H9 (cell line): ENCODE measurements at places on chromosomes 1 and 21. TPM values are rescaled to one million over a fixed set of nuclear protein-coding genes. Genes with fewer than 3 reads are reported as not detected.
A peak's percentile ranks its signal among the peaks of the same experiment; 100 is the strongest.

TNFSF4 gene
- 0.28 and 0.29 TPM in 2 replicates for total RNA-seq

CENPL gene
- total RNA-seq = 14.4 and 16.9 TPM in 2 replicates

DNA sequence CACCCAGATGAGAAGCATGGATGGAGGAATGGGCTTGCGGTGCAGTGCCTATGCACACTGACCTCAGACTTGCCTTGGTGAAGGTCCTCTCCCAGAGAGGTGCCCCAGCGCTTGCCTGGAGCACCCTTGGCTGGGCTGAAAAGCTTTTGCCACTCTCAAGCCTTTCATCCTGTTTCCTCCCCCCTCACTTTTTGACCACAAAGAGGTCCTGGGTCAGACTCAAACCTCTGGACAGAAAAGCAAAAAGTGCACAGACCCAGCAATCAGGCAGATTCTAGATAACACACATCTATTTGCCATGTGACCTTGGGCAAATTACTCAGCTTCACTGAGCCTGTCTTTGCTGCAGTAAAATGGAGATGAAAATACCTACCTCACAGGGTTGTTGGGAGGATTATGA lies 7.3 kb downstream of the TMEM35B start:
- peaks cover 4% of the 10 kb centered on the region; the same call in 1 of the 2 replicates for H3K4me1 ChIP-seq
- no peak for DNase-seq
- no peaks in the 10 kb centered on the region for H3K27me3 ChIP-seq
- no peak overlapping the region for H3K4me3 ChIP-seq

IL19 gene
- not detected in 2 replicates for total RNA-seq

DNA sequence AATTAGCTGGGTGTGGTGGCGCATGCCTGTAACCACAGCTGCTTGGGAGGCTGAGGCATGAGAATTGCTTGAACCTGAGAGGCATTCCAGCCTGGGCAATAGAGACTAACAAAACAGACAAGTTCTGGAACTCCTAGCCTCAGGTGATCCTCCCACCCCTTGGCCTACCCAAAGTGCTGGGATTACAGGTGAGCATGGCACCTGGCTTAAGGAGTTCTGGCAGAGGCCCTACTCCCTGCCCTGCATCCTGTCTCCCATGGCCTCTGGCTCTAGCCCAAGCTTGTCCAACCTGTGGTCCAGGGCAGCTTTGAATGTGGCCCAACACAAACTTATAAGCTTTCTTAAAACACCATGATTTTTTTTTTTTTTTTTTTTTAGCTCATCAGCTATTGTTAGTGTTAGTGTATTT lies 20.4 kb downstream of the TOMM20 start:
- H3K36me3 ChIP-seq = peaks cover 43% of the 10 kb centered on the region
- H3K4me3 ChIP-seq = no peak overlapping the region
- H3K27ac ChIP-seq = no peak overlapping the region

DNA sequence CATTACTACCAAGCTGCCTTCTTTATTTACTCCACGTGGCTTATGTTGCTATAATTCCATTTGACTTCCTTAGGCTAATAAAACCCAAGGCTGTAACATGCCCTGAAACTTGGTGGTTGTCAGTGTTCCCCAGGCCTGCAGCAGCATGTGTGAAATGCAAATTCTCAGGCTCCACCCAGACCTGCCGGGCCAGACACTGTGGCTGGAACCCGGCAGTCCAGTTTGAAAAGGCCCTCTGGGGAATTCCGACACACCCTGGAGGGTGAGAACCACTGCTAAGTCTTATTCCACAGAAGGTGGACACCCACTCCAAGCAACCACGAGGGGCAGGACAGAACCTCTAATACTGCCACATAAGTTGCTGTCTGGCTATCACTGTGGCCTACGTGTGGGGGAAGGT lies 41.4 kb downstream of the URB1 start:
- H3K4me1 ChIP-seq = no peaks in the 10 kb centered on the region
- H3K27ac ChIP-seq = no peak overlapping the region
- DNase-seq = peak; percentile 6
- H3K36me3 ChIP-seq = peaks cover 95% of the 10 kb centered on the region
- no peak overlapping the region for H3K4me3 ChIP-seq

DNA sequence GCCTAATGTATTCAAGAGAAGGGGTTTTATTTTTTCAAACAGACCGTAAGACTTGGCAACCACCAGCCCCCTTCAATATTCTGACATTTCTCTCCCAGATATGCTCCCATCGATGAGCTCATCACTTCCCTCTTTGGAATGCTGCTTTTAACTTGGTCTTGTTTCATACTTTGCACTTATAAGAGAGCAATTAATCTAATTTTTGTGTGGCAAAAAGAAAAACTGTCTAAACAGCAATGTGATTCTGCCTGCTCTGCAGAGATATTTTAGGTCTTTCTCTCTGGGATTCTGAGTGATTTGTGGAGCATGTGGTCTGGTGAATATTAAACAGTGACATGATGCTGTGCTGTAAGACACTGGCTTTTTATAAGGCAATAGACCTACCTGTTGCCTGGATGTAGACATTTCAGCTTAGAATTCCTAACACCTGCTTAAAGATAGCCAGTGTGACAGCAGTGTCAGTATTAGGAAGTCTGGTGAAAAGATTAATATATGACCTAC lies 284.8 kb downstream of the BACH1 start:
- H3K27me3 ChIP-seq = no peaks in the 10 kb centered on the region
- no peak overlapping the region for H3K4me3 ChIP-seq
- H3K27ac ChIP-seq = no peak overlapping the region
- no peaks in the 10 kb centered on the region; the same call in 2 of the 3 replicates for H3K36me3 ChIP-seq
- H3K4me1 ChIP-seq = no peaks in the 10 kb centered on the region

- H3K4me3 ChIP-seq = no peak overlapping the region
- no peaks in the 10 kb centered on the region; the same call in 2 of the 3 replicates for H3K36me3 ChIP-seq
- H3K27me3 ChIP-seq = peaks cover 53% of the 10 kb centered on the region
Observed at GRCh38 chr1:90831910-90832309, 114.8 kb upstream of the BARHL2 start.

DENND2C gene
- total RNA-seq = 3.4 and 3.6 TPM in 2 replicates

DNA sequence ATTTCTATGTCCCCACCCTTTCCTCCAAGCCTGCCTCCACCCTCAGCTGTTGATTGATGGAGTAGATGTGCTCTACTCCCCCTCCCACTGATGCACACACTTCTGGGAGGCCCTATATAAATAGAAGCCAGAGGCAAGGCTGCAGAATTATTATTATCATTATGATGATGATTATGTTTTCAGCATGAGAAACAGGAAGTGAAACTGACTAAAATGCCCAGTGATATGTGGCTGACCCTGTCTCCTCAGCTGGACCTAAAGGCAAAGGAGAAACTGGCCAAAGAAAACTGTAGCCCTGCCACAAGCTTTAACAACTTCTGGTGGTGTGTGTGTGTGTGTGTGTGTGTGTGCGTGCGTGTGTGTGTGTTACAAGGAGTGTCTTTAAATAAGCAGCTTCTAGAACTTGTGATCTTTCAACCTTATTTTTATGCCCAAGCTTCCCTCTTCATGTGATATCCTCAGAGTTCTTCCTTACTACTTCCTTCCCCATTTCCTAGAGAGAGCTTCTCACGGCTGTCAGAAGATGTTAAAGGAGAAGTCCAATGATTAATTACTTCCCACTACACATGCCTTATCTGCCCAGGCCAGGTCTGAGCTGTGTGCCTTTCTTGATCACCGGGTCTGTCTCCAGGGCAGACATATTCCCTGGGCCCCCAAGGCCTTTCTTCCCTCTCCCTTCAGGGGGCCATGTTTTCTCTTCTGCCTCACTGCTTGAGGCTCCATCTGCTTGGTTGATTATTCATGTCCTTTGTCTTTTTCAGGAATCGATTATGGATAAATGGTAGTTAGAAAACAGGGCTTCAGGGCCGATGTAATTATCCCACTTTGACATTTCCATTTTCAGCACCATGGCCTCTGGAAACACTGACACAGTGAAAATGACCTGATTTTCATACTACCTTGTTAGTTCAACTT lies 11.6 kb upstream of the MAPKAPK2 start:
- H3K4me1 ChIP-seq = peaks cover 6% of the 10 kb centered on the region; the same call in 1 of the 2 replicates
- no peak overlapping the region for H3K4me3 ChIP-seq
- no peak overlapping the region for H3K27ac ChIP-seq
- no peak for DNase-seq
- no peaks in the 10 kb centered on the region for H3K36me3 ChIP-seq
- H3K27me3 ChIP-seq = no peaks in the 10 kb centered on the region

DNA sequence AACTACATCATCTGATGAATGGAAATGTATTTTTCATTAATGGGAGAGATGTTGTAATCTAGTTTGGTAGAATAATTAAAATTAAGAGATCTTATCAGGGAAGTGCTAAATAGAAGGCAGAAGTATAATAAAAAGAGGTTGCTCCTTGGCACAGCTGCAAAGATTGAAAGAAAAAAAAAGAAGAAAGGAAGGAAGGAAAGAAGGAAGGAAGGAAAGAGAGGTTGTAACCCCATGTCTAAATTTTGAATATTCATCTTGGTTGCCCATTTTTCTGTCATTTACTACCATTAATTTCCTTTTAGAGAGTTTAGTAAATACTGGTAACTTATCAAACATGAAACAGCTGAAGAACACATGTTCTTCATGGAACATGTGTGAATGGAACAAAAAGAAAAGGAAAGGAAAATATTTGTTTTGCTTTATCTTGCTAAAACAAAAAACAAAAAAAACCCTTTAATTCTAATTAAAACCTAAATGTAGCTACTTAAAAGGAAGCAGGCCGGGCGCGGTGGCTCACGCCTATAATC lies 10.5 kb upstream of the MDM4 start:
- H3K4me1 ChIP-seq = no peaks in the 10 kb centered on the region
- H3K4me3 ChIP-seq = peak overlapping the region; percentile 94
- no peaks in the 10 kb centered on the region for H3K36me3 ChIP-seq
- H3K27me3 ChIP-seq = no peaks in the 10 kb centered on the region
- no peak overlapping the region for H3K27ac ChIP-seq

GRCh38 chr1:207997486-207998268 lies 86.8 kb upstream of the CD34 start:
- H3K36me3 ChIP-seq = peaks cover 4% of the 10 kb centered on the region; the same call in 1 of the 2 replicates
- no peak overlapping the region for H3K27ac ChIP-seq
- no peak overlapping the region for H3K4me3 ChIP-seq
- no peaks in the 10 kb centered on the region for H3K27me3 ChIP-seq
- peak; percentile 81 for DNase-seq

CEP104 gene
- 34.5 and 40.8 TPM in 2 replicates for total RNA-seq

- H3K4me3 ChIP-seq = no peak overlapping the region
- no peaks in the 10 kb centered on the region for H3K36me3 ChIP-seq
- no peaks in the 10 kb centered on the region for H3K4me1 ChIP-seq
- H3K27ac ChIP-seq = no peak overlapping the region
- H3K27me3 ChIP-seq = no peaks in the 10 kb centered on the region
Observed at GRCh38 chr1:3919706-3920105, 19.6 kb upstream of the C1orf174 start.

DNA sequence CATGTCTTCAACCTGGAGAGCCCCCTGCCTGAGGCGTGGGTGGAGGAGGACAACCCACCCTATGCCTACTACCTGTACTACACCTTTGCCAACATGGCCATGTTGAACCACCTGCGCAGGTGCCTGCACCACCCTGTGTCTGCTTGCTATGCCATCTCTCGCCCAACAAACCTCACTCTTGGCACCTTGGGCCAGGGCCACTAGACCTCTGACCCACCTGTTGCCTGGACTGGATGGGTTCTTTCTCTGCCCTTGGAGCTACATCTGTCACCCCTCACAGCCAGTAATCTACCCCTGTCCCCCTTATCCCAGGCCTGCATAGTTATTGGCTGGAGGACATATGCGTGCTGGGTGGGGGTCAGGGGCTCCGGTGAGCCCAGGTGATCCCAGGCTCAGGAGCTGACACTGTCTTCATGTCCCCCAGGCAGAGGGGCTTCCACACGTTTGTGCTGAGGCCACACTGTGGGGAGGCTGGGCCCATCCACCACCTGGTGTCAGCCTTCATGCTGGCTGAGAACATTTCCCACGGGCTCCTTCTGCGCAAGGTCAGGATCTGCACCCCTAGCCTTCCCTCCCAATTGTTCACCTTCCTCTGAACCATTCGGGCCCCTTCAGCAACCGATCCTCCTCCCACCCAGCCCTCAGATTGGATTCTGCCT lies 9.9 kb downstream of the AMPD2 start:
- no peaks in the 10 kb centered on the region for H3K4me1 ChIP-seq
- no peaks in the 10 kb centered on the region for H3K27me3 ChIP-seq
- peaks cover 27% of the 10 kb centered on the region; the same call in 2 of the 3 replicates for H3K36me3 ChIP-seq

- peak; percentile 14 for DNase-seq
- H3K4me1 ChIP-seq = no peaks in the 10 kb centered on the region
- no peak overlapping the region for H3K27ac ChIP-seq
- no peak overlapping the region for H3K4me3 ChIP-seq
- no peaks in the 10 kb centered on the region for H3K27me3 ChIP-seq
Observed at GRCh38 chr1:25647863-25648262, 31.3 kb downstream of the MAN1C1 start.

- H3K27me3 ChIP-seq = no peaks in the 10 kb centered on the region; the same call in 1 of the 2 replicates
- H3K4me1 ChIP-seq = peaks cover 24% of the 10 kb centered on the region
- H3K36me3 ChIP-seq = peaks cover 22% of the 10 kb centered on the region
- no peak for DNase-seq
- peak overlapping the region; percentile 91; the same call in 2 of the 3 replicates for H3K4me3 ChIP-seq
Observed at GRCh38 chr1:161199506-161200139, 769 bp upstream of the ADAMTS4 start.

TTC22 gene
- total RNA-seq = 0.55 and 0.59 TPM in 2 replicates

DNA sequence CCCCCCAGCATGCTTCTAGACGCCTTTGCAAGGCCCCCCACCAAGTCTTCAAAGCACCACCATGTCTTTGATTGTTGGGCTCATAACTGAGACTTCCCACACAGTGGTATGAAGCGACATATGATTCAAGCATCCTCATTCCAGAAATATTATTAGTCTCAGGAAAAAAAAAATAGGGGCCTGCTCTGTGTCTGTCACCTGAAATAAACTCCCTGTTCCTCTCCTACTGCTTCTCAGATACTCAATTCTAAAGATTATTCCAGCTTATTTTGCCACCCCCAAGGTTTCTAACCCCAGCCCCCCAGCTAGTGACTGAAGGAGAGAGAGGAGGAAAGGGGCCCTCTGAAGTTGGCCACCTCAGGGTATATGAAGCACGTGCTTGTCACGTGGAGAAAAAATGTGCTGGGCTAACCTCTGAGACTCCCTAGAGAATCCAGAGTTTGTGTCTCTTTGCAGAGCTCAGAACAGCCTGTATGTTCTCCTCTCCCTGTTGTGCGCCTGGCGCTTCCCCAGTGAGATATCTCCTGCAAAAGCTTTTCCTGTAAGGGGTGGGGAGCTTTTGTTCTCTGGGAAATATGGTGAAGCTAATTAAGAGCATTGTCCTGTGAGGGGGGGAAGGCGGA lies 35.9 kb upstream of the RASAL2 start:
- H3K4me3 ChIP-seq = no peak overlapping the region
- H3K36me3 ChIP-seq = no peaks in the 10 kb centered on the region
- DNase-seq = peak; percentile 29
- H3K4me1 ChIP-seq = peaks cover 16% of the 10 kb centered on the region
